ENCODE measurements at places on chromosomes 3 and 15.

- DNase-seq, result no peak
Observed at GRCh38 chr3:12237912-12238650, 50.8 kb upstream of the PPARG start.

DNA sequence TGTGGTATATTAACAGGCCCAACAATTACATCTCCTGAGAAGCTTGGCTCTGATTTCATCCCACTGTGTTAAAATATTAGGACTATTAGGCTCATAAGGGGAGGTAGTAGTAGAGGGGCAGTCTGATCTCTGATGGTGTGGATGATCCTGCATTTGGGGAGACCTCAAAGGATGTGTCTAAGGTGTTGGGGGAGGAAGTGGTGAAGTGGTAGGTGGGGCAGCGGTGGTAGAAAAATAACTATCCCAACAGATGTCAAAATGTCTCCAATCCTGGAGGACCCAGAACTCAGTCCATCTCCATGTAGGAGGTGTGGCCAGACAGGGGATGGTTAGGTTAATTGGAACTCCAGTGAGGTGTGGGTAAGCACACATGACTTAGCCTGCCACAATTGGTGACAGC is 10.4 kb upstream of the IQCF6 start:
- no peak for DNase-seq

DNA sequence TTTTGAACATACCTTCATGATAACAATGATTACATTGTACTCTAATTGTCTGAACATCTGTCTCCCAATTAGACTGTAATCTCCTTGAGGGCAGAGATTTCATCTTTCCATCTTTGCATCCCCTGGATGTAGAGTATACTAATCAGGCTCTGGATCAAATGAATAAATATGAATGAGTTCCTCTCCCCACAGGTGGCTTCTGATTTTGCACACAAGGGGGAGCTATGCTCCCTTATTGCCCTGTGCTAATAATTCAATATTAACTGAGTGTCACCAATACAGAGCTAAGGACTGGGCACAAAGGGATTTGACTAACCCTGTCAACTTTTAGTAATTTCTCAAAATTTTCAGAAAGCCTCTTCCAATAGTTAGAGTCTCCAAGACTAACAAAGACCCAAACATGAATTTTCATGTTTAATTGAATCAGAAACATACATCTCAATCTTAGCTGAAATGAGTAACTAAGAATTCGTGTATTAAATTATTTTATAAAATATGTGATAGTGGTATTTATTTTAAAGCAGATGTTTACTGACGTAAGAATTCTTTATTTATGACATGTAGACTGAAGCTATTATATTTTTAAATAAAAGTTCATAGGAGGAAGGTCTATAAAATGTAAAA is 3.0 kb downstream of the DUOXA1 start:
- DNase-seq, result no peak

- DNase-seq, result no peak
Observed at GRCh38 chr3:42488687-42489086, 13.8 kb upstream of the VIPR1 start.

DNA sequence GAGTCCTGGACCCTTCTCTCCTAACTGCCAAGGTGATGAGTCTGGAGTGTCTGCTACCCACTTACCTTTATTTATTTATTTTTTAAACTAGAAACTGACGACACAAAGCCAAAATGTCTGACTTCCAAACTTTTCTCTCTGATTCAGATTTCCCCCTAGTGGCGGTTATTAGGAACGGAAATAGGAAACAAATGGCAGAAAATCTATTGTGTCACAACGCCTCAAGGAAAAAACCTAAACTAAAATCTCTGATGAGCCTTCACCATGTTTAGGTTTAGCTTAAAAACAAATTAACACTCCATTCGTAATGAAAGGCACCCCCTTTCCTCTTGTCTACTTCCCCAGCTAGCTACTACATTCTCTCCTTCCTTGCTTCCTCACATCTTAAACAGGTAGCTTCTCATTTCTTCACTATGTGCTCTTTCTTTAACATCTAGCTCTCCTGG is 94.0 kb upstream of the MEX3B start:
- no peak for DNase-seq

DNA sequence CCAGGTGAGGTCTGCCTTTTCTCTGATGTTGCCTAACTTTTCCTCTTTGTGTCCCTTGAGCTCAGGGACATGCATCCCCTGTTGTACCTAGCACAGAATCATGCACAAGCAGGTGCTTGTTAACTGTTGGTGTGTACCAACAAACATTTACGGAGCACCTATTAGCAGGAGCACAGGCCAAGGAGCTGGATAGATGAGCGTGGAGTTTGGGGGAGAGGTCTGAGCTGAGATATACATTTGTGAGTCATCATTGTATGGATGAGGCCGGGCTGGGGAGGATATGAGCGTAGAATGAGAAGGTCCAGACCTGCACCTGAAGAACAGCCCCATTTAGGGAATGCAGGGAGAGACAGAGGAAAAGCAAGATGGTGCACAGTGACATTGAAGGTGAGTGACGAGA is 53.4 kb downstream of the SMAD3 start:
- no peak for DNase-seq

DNA sequence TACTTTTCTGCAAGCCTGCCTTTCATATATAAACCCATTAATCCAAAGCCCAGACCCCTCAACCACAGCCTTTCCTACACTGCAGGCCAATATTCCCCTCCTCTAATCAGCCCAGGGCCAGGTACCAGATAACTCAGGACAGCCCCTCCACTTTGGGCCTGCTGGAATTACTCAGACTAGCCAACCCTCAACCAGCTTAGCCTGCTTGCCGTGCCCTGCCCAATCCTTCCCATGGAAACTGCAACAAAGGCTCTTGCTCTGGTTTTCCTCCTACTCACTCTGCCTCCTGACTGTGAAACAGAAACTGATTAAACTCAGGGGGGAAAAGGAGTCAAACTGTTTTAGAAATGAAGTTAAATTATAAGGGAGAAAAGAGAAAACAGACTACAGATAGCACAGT is 248.1 kb downstream of the KLF13 start:
- DNase-seq, result no peak

DNA sequence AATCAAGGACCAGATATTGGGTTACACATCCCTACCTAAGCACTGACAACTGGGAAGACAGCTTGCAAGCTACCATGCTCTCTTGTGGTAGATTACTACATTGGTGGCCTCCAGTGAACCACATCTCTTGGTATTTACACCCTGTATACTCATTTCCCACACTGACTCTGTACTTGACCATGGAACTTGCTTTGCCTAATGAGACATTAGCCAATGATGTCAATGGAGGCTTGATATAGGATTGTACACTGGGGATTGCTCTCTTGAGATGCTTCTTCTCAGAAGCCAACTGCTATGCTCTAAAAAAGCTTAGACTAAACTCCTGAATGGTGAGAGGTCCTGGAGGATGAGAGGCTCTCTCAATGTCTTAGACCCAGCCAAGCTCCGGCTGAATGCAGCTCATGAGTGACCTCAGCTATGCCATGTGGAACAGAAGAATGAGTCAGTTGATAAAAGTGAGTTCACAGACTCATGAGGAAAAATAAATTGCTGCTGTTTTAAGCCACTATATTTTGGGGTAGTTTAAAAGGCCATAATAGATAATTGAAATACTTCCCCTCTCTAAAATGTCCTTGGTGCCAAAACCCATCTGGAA is 61.5 kb upstream of the GALNT15 start:
- DNase-seq, result no peak
